Effector memory CD4-positive, alpha-beta T cell (primary cell): ENCODE measurements at places on chromosomes 3 and 15.
A peak's percentile ranks its signal among the peaks of the same experiment; 100 is the strongest.

- DNase-seq: no peak
Observed at GRCh38 chr3:188829576-188829975, 342.2 kb upstream of the TPRG1 start.

DNA sequence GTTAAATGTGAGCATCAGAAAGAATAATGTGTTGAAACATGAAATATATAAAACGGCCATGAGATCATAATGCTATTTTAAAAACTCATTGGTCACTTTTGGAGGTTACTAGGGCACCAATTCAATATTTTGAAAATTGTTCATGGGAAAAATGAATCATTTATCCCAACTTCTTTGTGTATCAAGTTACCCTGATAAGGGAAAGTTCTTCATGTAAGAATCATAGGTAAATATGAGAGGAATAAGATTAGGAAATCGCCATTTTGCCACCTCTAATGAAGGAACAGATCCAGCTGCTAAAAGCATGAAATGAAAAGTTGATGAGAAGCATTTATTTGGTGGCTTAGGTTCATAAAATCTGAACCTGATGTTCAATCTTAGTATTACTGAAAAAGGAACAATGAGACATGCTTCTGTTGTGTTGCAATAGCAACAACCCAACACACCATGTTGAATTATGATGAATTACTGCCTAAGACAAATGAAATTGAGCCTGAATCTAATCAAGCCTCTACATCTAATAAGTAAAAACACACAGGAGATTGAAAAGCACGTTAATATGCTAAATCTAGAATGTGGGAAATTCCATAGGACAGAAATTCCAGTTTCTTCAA, 32.5 kb downstream of the ABHD5 start:
- no peak for DNase-seq

GRCh38 chr3:78951342-78951945, 816.4 kb downstream of the ROBO1 start:
- no peak for DNase-seq

- DNase-seq: no peak
Observed at GRCh38 chr3:32076566-32076965, 29.9 kb upstream of the GPD1L start.

- no peak for DNase-seq
Observed at GRCh38 chr3:102032491-102033383, 183.4 kb downstream of the NFKBIZ start.

DNA sequence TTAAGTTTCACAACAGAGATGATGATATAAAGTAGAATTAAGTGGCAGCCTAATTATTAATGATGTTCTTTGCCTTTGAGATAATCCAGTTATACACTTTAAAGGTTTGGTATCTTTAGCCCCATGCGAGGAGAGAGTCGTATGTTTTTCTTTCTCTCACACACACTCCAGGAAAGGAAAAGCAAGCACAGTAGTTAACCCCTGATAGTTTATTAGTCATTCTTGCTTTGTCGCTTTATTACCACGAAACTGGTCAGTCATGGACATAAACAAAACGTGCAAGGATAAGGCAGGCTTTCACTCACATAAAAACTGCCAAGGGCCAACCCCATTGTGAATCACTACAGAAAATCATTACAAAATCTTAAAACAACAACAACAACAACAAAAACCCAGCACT, 866.9 kb downstream of the FHIT start:
- DNase-seq: no peak

DNA sequence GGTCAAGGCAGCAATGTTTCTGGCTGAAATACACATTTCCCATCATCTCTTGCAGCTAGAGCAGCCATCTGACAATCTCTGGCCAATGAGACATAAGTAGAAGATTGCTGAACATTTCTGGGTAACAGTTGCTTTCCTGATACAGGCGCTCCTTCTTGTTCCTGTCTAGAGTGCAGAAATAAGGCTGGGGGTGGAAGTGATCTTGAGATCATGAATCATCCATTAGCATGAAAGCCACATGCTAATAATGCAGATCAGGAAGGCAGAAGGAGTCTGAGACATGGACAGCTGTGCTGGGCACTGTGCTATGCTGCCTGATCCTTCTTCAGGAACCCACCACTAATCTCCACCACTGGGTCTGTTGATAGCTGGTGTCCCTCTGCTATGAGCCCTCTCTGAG, 14.8 kb upstream of the TMEM108 start:
- no peak for DNase-seq

DNA sequence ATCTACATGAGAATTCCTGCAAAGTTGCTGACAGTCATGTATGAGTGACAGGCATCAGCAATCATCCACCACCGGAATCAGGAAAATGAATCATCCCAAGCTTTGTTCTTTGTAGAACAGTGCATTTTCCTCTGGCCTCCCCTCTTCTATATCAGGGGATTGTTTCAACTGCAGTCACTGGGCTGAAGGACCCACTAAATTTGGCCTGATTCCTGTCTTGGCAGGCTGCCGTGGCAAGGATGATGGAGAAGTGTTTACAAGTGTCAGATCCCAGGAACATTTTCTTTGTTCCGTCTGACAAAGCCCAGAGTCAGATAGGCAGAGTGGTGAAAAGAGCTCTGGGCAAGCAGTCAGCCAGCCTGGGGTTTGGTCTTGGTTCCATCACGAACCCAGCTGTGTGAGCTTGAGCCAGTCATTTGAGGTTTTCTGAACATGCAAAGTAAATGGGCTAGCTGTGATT, 175.1 kb upstream of the TSC22D2 start:
- DNase-seq: no peak

GRCh38 chr3:66803206-66803605, 194.9 kb upstream of the KBTBD8 start:
- no peak for DNase-seq

GRCh38 chr3:40715551-40715950, 190.8 kb downstream of the ZNF621 start:
- DNase-seq: no peak

GRCh38 chr3:185205865-185206264, 48.0 kb downstream of the EHHADH start:
- DNase-seq: no peak

- no peak for DNase-seq
Observed at GRCh38 chr15:90487186-90487585, 42.5 kb upstream of the CRTC3 start.

DNA sequence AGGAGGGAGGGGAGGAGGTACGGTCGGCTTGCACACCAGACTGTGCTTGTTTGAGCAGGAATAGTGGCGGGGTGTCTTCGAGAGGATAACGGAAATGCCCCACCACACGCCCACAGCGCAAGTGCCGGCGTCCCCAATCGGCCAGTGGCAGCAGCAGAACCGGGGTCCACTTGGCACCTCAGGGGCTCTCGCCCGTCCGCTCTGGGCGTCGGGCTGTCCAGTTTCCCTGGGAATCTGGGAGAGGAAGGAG, 53.7 kb downstream of the CCDC54 start:
- peak; percentile 1 for DNase-seq

DNA sequence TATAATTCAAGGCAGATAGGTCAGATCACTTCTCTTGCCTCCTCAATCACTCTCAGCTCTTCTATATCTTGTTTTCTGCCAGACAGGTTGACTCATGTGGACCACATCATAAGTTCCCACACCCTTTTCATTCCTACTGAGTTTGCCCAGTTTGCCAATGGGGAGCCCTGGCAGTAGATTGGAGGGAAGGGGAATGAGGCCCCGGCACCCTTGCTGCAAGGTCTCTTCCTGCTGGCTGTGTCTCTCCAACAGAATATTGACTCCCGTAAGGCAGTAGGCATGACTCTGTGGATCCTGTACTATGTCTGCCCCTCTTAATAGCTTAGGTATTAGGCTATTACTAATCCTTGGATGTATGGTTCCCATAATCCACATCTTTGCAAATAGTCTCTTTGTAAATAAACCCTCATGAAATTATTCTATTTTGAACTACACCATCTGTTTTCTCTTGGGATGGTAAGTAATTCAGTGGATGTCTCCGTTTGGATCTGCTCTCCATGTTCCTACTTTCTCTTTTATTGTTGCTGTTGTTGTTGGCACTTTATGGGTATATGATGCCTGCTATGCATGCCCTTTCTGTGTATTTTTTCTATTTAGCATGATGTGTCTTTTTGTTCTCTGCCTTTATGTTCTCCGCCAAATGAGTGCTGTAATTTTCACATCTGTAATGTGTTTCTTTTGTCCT, 65.5 kb upstream of the DCBLD2 start:
- DNase-seq: no peak

DNA sequence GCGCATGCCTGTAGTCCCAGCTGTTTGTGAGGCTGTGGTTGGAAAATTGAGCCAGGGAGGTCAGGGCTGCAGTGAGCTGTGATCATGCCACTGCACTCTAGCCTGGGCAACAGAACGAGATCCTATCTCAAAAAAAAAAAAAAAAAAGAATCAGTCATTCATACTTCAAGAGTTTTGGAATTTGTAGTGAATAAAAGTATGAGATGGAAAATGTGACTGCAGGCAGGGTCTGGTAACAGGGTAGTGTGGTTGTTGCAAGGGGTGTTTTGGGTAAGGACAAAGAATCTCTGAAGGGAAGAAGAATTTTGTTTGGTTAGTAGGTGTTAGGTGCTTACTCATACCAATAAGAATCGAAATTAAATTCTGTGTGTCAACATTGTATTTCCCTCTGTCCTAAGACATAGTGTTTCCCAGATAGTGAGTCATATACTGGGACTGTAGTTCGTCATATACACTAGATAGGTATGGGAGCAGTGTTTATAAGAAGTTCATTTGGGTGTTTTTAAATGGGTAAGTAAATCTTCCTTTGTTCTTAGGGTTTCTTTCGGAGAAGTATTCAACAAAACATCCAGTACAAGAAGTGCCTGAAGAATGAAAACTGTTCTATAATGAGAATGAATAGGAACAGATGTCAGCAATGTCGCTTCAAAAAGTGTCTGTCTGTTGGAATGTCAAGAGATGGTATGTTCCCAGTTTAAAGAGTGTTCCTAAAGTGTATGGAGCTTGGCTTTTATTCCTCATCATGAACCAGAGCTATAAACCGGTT, 14.2 kb downstream of the NR1D2 start:
- DNase-seq: no peak

DNA sequence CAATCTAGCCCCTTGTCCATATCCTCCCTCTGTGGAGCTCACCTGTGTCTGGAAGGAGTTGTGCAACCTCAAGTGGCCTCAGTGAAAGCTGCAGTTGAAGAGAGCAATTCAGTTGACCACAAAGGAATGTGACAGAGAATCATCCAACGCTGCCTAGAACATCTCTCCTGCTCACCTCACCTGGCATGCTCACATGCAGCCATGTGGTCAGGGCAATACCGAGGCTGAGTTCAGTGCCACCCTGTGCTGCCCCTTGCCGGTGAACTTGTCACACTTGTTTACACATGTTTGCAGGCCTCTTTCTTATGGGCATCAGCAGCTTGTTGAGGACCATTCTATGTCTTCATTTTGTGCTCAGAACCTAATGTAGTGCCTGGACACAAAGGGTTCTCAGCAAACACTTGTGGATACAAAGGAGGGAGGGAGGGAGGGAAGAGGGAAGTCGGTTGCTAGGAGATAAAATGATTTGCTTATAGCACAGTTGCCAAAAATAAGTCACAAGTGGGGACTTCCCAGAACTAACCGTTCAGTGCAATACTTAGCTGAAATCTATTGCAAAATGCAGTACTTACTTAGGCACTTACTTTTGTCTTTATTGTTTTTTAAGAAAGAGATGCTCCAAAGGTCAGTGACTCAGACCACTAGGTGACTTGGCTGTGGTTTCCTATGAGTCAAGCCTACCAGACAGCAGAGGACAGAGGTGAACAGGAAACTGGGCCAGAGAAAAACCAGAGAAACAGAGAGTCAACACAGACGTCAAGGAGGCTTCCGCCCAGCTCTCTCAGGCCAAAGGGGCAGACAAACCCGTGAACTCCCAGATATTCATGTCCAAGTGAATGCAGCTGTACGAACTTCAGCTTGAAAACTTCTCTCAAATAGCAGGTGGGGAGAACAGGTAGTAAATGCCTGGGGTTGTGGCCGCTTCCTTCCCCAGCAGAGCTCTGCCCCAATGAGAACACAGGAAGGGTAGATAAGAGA, 227.8 kb upstream of the CTNNB1 start:
- DNase-seq: no peak

DNA sequence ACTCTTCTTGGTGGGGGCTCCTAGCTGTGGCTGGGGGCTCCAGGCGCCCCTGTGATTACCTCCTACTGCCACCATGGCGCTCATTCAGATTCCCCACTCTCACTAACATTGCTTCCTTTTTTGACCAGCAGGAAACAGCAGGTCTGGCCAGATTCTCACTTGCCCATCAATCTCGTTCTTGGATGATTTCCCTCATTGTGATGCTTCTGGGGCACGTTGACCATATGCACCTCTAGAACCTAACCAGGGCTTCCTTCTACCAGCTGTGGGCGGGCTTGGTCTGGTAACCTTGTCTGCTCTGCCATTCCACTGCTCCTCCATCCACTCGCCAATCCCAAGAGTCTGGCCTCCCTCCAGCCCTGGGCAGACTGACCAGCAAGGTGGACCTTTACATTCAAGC, 35.9 kb upstream of the PTPN23 start:
- no peak for DNase-seq

- DNase-seq: no peak
Observed at GRCh38 chr3:116348216-116348615, 97.1 kb downstream of the LSAMP start.

DNA sequence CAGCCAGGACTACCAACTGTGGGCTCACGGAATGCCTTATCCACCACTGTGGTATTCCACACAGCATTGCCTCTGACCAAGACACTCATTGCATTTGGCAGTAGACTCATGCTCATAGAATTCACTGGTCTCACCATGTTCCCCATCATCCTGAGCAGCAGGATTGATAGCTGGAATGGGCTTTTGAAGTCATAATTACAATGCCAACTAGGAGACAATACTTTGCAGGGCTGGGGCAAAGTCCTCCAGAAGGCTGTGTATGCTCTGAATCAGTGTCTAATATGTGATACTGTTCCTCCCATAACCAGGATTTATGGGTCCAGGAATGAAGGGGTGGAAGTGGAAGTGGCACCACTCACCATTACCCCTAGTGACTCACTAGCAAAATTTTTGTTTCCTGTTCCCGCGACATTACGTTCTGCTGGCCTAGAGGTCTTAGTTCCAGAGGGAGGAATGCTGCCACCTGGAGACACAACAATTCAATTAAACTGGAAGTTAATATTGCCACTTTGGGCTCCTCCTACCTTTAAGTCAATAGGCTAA, 58.6 kb upstream of the CCDC80 start:
- no peak for DNase-seq

DNA sequence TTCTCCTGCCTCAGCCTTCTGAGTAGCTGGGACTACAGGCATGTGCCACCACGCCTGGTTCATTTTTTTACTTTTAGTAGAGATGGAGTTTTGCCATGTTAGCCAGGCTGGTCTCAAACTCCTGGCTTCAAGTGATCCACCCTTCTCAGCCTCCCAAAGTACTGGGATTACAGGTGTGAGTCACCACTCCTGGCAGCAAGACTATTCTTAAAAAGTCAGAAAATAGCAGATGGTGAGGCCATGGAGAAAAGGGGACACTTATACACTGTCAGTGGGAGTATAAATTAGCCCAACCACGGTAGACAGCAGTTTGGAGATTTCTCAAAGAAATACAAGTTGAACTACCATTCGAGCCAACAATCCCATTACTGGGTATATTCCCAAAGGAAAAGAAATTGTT, 603.3 kb upstream of the TBL1XR1 start:
- DNase-seq: no peak
